Esophagus muscularis mucosa (tissue), 4 donors: ENCODE measurements at places on chromosomes 1 and 21. TPM values are rescaled to one million over a fixed set of nuclear protein-coding genes. Genes with fewer than 3 reads are reported as not detected.

The DMBX1 gene
- not detected for total RNA-seq

The MAP10 gene
- 1.2 TPM for total RNA-seq

GRCh38 chr1:214698559-214698958, 95.6 kb downstream of the CENPF start:
- no peak overlapping the region for H3K27ac ChIP-seq
- DNase-seq: no peak
- no peaks in the 10 kb centered on the region for H3K27me3 ChIP-seq
- no peaks in the 10 kb centered on the region for H3K4me1 ChIP-seq
- H3K36me3 ChIP-seq: no peaks in the 10 kb centered on the region
- no peak overlapping the region for H3K4me3 ChIP-seq

- no peaks in the 10 kb centered on the region for H3K4me1 ChIP-seq
- H3K27ac ChIP-seq: no peak overlapping the region
- no peak overlapping the region for H3K4me3 ChIP-seq
- DNase-seq: no peak
- H3K27me3 ChIP-seq: no peaks in the 10 kb centered on the region
Measured at GRCh38 chr1:238196516-238196915, 305.8 kb upstream of the ZP4 start.

- no peaks in the 10 kb centered on the region for H3K27me3 ChIP-seq
- H3K36me3 ChIP-seq: no peaks in the 10 kb centered on the region
- H3K4me3 ChIP-seq: no peak overlapping the region
- no peaks in the 10 kb centered on the region for H3K4me1 ChIP-seq
- no peak for DNase-seq
Measured at GRCh38 chr1:186903374-186904136, 74.8 kb downstream of the PLA2G4A start.
